ENCODE measurements at places on chromosomes 12 and 14.
A peak's percentile ranks its signal among the peaks of the same experiment; 100 is the strongest.

- DNase-seq = no peak
Measured at GRCh38 chr14:60945984-60946383, 34.9 kb downstream of the TRMT5 start.

- DNase-seq = no peak
Measured at GRCh38 chr12:5514545-5514944, 82.6 kb downstream of the NTF3 start.

DNA sequence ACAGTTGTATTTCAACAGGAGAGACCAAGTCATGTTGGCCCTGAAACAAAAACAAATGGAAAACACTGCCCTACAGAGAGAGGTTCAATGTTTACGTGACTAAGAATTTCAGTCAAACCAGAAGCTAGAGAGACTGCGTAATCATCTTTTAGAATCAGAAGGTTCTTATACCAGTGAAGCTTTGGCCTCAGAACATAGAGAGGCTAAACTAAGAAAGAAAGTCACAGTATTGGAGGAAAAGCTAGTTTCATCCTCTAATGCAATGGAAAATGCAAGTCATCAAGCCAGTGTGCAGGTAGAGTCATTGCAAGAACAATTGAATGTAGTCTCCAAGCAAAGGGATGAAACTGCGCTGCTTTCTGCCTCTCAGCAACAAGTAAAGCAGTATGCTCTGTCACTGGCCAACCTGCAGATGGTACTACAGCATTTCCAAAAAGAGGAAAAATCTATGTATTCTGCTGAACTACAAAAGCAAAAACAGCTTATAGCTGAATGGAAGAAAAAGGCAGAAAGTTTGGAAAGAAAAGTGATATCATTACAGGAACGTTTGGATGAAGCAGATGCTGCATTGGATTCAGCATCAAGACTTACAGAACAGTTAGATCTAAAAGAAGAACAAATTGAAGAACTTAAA lies 32.5 kb upstream of the NUAK1 start:
- DNase-seq = no peak

- DNase-seq = no peak
Measured at GRCh38 chr12:47038270-47038748, 41.1 kb upstream of the PCED1B start.

DNA sequence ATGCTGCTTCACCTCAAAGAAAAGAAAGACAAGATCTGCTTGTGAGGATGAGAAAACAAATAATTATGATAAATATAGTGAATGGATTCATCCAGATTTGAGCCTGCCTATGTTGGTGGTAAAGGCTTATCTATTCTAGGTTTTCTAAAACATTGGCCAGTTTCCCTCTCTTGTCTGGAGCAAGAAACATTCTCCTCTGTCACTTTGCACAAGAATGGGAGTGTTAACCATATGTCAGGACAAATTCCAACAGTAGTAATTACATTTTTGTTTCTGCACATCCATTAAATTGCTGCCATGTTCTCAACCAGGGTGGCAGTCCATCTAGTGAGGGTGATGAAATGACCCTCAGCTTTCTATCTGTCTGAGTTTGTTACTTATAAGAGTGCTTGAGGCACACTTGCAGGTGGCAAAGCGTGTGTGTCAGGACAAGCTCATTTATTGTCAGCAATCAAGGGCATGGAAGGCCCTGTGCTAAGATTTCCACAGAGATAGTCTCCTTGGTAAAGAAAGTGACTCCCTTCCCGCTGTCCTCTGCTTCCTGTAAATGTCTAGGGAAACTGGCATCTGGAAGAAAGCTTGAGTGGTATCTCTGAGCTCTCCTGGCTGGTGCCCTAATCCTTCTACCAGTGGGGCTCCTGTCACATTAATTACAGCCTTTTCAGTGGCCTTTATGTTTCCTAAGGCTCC lies 502.1 kb upstream of the FLRT2 start:
- peak; percentile 48 for DNase-seq

DNA sequence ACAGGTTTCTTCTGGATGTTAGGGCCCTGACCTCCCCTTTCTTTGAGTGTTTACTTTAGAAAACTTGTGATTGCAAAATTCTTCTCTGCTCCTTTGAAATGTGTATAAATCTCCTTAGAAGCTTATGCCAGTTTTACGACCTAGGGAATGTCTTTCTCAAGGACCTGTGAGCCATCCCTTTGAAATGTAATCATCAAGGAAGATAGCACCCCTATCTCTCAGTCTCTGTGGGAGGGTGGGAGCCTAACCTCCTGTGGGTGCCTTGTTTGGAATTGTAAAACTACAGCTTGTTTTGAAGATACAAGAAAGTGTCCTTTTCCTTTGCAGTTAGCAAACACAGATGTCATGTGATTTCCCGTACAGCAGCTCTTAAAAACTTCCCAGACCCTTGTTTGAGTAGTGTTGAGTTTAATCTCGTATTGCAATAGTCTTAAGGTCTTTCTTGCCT lies 3.3 kb downstream of the OR10AD1 start:
- DNase-seq = no peak

GRCh38 chr12:97168804-97169203 lies 261.7 kb downstream of the NEDD1 start:
- DNase-seq = no peak

DNA sequence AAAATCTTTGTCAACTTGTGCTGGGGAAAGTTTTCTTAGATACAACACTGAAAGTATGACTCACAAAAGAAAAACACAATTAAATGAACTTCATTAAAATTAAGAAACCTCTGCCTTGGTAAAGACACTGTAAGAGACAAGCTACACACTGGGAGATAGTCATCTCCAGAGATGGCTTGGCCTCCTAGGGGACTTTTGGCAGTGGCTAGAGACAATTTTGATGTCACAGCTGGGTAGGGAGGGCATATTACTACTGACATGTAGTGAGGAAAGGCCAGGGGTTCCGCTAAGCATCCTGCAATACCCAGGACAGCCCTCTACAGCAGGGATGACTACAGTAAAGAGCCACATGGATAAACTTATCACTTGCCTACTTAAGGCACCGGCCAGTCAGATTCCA lies 8.7 kb upstream of the RNASE4 start:
- DNase-seq = no peak

DNA sequence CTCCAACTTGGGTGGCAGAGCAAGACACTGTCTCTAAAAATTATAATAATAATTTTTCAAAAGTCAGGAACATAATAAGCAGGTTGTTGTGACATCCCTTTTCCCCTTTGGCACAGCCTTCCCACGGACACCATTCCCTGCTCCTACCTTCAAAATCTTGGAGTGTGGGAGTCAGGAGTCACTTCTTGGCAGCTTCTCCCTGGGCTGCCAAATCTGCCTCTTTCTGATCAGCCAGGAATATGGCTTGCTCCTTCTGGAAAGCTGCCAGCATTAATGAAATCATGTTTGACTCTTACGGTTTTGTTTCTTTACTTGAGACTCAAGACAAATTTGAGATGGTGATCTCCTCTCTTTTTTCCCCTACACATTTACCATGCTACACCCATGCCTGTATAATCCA lies 391.4 kb upstream of the SYT1 start:
- no peak for DNase-seq

DNA sequence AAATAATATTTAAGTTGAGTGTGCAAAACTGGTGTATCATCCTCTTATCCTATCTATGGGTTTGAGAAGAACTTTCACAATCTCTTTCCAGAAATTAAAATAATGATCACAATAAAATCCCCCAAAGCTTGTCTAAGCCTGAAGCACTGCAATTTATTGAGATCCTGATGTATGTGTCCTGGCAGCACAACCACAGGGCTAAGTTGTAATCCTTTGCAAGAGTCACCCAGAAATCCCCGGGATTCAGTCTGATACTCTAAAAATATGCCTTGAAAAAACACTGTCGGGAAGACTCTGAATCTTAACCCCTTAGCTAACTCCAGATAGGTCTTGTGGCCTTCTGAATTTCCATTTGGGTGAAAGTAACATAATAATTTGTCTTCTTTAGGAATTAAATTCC lies 40.3 kb upstream of the STXBP6 start:
- DNase-seq = no peak

DNA sequence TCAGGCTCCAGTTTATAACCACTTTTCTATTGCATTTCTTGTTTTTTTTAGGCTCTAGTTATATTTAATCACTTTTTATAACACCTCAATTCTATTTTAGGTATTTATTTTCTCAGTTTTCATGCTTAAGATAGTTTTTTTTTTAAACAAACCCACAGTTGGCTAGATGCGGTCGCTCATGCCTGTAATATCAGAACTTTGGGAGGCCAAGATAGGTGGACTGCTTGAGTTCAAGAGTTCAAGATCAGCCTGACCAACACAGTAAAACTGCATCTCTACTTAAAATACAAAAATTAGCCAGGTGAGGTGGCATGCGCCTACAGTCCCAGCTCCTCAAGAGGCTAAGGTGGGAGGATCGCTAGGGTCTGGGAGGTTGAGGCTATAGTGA lies 93.0 kb downstream of the PPP1R12A start:
- no peak for DNase-seq

GRCh38 chr14:96852823-96853422 lies 55.7 kb downstream of the VRK1 start:
- DNase-seq = peak; percentile 7

- DNase-seq = no peak
Measured at GRCh38 chr12:31119192-31119802, 45.6 kb downstream of the DDX11 start.

- no peak for DNase-seq
Measured at GRCh38 chr12:131948166-131948712, 1.5 kb upstream of the EP400 start.

- DNase-seq = peak; percentile 33
Measured at GRCh38 chr12:2318286-2318685, 265.5 kb downstream of the CACNA1C start.

DNA sequence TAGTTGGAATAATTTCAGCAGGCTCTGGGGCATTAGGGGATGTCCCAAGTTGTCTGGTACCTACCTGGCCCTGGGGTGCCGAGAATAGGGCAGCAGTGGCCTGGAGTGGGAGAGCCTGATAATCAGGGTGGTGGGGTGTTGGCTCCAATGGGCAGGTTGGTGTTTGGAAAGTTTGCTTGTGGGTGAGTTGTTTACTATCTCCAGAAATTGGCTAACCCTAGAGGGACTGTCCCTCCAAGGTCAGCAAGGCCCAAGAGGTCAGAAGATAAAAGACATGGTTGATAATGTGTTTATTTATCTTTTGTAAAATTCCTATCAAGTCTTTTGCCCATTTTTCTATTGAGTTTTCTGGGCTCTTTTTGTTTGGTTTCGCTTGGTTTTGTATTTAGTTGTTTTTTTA lies 105.1 kb downstream of the KICS2 start:
- DNase-seq = no peak

DNA sequence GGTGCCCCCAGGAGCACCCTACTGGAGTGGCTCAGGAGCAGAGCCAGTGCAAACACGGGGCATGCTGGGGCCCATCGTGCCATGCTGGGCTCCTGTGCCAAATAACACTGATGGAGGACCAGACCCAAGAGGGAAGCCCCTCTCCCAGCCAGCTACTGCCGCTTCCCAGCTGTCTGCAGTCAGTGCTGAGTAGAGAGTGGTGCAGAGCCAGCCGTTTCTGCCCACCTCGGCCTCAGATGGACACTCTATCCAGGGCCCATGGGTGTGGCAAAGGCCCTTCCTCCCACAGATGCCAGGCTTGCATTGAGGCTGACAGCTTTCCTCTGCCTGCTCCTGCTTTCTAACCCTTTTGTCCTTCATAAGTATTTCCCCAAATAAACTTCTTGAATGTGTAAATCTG lies 13.2 kb downstream of the CLBA1 start:
- no peak for DNase-seq

DNA sequence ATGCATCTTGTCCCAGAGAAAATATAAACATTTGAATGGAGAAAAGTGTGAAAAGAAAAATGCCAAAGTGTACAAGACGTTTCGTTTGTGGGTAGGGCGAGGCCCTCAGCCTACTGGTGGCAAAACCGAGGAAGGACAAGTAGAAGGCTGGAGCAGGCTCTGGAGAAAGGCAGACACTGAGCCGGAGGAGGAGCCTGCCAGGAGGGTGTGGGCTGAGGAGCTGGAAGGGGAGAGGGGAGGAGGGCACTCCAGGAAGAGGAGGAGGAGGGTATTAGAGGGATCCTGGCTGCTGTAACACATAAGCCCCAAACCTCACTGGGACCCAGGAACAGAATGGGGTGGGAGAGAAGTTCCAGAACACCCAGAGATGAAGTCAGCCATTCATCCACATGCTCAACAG lies 47.7 kb downstream of the CLMN start:
- DNase-seq = no peak

DNA sequence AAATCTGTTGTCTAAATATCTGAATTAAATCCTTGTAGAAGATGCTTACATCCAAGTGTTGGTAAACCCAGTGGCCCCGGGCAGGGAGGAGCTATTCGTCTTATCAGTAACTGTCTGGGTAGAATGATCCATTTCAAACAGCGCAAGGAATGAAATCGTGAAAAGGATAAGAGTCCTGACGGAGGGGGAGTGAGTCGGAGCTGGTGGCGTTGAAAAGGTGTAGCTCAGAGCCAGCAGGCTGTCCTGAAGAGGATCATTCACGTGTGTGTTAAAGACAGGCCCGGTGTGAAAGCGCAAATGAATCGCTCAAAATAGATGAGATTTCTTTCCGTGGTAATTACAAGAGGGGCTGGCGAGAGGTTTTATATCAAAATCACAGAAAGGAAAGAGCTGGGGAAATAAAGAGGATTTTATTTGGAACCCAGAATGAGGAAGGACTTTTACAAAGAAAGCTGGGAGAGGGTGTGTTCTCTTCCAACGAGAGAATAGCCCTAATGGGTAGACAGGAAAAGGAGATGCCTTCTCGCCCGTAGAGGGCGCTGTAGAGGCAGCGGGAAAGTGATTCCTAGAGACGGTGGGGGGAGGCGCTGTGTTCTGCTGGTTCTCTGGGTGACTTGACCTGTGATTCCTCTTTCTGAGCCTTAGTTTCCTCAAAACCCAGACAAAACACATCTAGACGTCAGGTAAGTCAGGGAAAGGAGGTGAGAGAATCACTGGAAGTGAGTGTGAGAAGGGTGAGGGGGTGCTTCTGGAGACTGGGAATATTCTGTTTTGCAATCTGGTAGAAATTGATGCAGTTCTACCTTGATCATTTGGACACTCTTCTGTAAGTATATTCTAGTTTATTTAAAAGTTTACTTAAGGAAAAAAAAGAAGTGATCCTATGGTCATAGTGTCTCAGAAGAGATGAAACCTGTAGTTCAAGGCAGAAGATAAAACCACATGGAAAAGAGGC lies 39.3 kb downstream of the SRRM4 start:
- no peak for DNase-seq

DNA sequence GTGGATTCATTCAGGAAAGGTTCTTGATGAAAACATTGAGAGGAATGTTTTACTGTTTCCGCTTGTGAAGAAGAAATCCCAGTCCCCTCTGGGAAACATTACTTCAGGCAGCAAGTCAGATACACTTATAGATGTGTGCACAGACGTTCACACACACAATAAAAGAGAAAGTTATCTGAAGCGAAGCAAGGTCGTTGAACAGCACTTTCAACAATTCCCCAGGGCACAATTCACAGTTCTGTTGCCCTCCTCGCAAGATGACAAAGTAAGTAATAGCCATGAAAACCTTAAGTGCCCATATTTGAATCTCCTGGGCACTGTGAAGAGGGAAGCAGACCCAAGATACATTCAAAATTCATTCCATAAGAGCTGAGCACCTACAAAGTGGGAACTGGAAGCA lies 156.6 kb upstream of the CAND1 start:
- no peak for DNase-seq

GRCh38 chr14:56189307-56189706 lies 71.1 kb downstream of the PELI2 start:
- no peak for DNase-seq

- DNase-seq = peak; percentile 61
Measured at GRCh38 chr12:120822832-120823503, 81.2 kb downstream of the SPPL3 start.

GRCh38 chr14:42112108-42112507 lies 505.4 kb downstream of the LRFN5 start:
- no peak for DNase-seq

Data from NCI-H1417 (cell line).